ENCODE measurements at places on chromosomes 3 and 15.
A peak's percentile ranks its signal among the peaks of the same experiment; 100 is the strongest.

- no peak for DNase-seq
Measured at GRCh38 chr3:99481561-99481960, 156.8 kb upstream of the COL8A1 start.

DNA sequence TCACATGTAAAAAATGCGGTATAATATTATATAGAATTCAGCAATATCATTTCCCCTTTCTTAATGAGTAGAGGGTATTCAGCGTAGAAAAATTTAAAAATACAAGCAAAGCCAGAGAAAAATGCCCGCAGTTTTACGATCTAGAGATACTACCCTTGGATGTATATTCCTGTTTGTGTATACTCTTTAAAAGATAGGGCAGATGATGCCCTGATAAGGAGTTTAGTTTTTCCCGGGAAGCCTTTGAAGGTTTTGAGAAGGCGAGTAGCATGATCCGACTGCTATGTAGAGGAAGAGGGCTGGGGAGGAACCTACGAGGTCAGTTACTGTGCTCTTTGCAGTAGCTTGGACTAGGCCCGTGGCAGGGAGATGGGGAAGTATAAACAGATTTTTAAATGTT is 1.2 kb downstream of the YEATS2 start:
- DNase-seq, result no peak

DNA sequence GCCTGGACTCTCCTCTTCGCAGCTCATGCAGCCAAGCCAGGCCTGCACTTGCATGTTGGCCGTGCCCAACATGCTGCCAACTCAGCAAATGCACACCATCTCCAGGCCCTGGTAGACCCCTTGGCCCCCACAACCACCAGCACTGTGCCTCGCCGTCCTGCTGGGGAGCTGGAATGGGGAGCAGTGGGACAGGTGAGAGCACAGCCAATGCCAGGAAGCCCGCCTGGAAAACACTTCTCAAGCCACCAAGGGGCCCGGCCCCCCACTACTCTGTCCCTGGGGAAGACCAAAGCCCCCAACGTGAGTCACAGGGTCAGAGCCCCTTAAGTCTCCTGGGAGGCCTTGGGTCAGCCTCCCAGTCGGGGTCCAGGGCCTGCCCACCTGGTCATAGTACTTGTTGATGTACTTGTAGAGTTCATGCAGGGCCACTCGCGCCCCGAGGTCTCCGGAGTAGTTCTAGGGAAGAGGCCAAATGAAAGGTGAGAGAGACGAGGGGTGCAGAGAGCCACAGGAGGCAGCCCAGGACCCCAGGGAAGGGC is 24.5 kb downstream of the PLXNB1 start:
- DNase-seq, result no peak

DNA sequence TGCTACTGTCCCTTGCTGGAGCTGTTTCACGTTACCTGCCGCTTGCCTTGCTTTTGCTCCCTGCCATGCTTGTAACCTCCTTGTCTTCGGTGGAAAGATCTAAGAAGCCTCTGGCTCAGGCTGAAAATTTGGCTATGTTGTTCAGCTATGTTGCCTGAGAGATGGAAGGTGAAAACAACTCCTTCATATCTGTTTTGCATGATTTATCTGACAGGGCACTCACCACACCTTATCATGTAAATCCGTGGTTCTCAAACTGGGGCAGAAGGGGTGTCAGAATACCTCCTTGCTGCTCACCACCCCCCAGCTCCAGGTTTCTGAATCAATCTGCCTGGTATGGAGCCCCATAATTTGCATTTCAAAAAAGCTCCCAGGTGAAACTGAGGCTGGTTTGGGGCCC is 6.5 kb upstream of the CORO2B start:
- no peak for DNase-seq

- no peak for DNase-seq
Measured at GRCh38 chr15:24748812-24749439, 73.4 kb downstream of the NPAP1 start.

DNA sequence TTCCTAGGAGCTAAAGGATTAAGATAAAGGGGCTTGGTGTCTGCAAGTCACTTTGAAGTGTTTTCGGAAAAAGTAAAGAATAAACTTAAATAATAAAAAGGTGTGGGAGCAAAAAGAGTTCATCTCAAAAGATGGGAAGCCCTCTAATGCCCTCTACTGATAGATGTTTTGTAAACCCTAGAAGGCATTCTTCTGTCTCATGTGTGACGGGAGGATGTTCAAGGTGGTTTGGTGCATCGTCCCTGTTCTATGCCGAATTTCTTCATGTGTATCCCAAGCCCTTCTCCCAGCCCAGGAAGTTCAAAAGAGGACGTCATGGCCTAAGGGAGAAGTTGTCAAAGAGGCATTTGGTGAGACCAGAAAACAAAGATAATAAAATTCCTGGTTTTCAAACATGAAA is 37.2 kb downstream of the CCK start:
- DNase-seq, result no peak

GRCh38 chr3:69244039-69244438 is 121.6 kb upstream of the LMOD3 start:
- DNase-seq, result no peak

- DNase-seq, result no peak
Measured at GRCh38 chr15:79924379-79924778, 27.6 kb upstream of the MTHFS start.

GRCh38 chr3:13179181-13179580 is 106.0 kb upstream of the IQSEC1 start:
- no peak for DNase-seq

- DNase-seq, result no peak
Measured at GRCh38 chr15:92495446-92495845, 101.8 kb downstream of the ST8SIA2 start.

- DNase-seq, result no peak
Measured at GRCh38 chr15:81779181-81779580, 266.6 kb downstream of the MEX3B start.

- no peak for DNase-seq
Measured at GRCh38 chr15:62896380-62896866, 146.1 kb upstream of the TPM1 start.

DNA sequence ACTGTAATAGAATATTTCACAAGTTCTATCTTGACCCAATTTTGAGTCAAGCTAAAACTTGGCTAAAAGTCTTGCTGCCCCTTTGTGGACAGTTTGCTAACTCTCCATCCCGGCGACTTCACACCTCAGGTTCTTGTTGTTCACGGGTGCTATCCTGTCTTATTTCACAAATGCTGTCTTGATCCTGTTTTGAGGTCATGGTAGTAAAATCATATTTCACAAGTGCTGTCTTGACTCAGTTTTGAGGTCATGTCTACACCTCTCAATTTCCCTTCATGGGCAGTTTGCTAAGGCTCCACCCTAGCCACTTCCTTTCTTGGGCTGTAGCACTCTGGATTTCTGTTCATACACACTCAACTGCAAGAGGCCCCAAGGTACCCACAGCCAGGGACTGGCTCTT is 45.0 kb upstream of the GK5 start:
- DNase-seq, result no peak

GRCh38 chr15:41630616-41631217 is 29.5 kb upstream of the MGA start:
- DNase-seq, result no peak

DNA sequence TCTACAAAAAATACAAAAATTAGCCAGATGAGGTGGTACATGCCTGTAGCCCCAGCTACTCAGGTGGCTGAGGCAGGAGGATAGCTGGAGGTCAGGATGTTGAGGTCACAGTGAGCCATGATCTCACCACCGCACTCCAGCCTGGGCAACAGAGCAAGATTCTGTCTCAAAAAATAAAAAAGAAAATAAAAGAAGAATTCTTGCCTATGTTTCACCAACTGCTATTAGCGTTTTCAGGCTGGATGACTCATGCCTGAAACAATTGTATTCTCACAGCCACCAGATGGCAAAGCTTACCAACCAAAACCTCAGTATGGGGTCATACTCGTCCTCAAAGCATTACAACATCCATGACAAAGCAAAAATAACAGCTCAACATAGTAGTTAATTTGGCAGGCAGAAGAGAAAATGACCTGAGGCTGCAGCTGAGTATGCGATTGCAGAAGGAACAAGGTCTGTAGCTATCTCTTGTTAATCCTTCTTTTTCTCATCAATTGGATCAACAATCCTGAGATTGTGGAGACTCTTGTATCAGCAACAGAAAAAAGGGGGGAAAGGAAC is 52.2 kb downstream of the TP53BP1 start:
- peak; percentile 4 for DNase-seq

DNA sequence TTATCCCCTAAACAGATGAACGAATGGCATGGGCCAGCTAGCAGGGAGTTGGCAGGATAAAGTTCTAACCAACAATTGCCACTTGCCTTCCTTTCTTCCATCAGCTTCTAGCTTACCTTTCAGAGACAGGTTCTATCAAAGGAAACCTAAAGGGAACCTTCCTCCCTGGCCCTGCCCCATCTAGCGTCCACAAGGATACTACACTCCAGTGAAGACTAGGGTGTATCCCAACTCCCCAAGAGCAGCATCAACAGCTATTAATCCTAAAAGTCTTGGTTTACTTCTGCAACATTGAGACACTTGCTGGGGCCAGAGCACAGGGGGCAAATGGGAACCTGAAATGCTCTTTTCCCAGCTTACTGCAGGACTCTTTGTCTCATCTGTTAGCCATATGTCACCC is 37.0 kb upstream of the TMC3 start:
- no peak for DNase-seq

- DNase-seq, result no peak
Measured at GRCh38 chr3:89000886-89001285, 106.5 kb upstream of the EPHA3 start.

DNA sequence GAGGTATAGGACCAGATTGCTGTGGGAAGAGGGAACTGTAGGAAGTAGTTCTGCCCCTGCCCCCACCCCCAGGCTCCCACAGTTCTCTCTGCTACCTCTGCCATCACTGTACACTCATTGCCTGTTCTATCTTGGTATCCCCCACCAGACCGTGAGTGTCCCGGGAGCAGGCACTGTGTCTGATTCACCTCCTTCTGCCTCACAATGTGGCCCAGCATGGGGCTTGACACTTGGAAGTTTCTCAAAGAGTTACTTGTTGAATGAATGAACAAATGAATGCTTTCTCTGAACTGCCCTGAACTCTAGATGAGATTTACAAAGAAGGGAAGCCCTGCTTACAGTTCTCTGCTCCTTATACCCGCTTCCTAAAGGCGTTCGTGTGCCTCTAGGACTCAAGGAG is 27.1 kb upstream of the PIK3CB start:
- DNase-seq, result no peak

DNA sequence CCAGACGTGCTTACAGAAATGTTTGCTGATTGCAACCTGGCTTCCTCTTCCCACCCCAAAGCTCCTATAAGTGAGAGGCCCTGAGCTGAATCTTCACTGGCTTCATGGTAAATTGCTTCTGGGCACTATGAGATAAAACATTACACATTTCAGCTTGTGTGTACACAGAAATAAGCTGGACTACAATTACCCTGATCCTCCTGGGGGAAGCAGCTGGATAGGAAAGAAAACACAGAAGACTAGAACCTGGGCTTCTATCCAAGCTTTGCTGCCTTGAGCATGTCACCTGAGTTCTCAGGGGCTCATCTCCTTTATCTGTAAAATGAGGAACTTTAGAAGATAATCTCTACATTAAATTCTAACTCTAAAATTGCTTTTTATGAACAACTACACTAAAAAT is 40.3 kb downstream of the THBS1 start:
- DNase-seq, result no peak

DNA sequence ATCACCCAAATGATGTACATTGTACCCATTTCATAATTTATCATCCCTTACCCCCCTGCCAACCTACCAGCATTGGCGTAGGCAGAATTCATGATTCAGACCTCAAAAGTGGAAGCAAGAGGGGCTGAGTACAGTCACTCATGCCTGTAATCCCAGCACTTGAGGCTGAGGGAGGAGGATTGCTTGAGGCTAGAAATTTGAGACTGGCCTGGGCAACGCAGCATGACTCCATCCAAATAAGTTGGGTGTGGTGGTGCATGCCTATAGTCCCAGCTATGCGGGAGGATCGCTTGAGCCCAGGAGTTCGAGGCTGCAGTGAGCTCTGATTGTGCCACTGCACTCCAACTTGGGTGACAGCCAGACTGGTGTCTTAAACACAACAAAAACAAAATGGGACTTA is 10.4 kb downstream of the TTC14 start:
- DNase-seq, result no peak

DNA sequence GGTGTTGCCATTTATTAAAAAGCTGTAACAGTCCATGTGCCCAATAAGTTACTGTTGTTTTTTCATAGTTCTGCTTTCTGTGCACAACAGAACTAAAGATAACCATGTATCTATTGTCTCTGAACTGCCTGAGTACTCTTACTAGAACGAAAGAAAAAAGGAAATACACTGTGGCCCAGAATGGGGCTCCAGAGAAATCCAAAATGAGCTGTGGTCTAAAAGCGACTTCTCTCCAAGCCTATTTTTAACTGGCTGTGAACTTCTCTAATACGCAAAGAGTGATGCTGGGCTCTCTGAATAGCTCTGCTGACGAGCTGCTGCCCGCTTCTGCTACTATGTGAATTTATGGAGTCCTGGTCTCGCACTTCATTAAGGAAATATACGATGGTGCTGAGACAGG is 56.2 kb upstream of the LPP start:
- no peak for DNase-seq

DNA sequence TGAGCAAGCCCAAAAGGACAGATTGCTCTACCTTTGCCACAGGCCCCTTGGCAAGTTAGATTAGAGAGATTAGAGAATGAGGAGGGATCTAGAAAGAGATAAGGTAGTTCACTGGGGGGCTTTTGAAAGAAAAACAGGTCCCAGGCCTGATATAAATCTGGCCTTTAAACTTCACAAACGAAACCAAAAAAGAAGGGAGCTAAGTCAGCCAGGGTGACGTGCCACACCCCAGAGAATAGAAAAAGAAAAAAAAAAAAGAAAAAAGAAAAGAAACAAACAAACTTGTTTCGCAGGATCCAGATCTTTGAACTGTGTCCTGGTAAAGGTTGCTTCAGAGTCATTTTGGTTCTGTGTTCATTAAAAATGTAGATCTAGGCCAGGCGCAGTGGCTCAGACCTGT is 3.6 kb downstream of the KAT2B start:
- no peak for DNase-seq

DNA sequence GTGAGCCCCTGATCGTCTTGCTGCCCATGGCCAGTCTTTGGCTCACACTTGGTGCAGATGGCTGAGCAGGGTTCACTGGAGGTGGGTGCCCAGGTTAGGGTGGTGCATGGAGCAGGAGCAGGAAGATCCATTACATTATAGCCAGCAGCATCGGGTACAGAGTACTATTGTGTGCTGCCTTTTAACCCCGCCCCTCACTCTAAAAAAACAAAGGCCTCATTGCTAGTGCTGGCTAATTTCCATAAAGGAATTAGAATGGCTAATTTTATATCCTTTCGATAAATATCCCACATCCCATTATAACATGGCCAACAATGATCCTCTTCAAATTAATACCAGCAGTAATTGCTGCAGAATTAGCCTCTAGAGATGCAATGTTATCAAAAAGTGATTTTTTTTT is 45.8 kb upstream of the PPP4R2 start:
- no peak for DNase-seq

- no peak for DNase-seq
Measured at GRCh38 chr3:172634948-172635347, 75.9 kb downstream of the NCEH1 start.

DNA sequence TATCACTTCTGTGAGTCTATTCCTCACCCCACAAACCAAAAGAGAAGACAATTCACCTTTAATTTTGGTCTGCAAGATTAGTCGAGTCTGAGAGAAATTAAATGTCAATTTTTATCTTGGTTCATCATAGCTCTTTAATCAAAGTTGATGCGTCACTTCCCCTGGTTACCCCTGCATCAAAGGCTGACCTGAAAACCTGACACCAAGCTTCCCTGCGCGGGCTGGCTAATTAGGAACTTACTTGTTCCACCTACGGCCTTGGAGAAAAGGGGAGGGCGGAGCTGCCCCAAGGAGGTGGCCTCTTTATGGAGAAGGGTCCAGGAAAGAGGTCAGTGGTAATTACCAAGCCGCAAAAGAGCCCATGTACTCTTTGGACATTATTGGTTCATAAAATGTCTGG is 218.4 kb downstream of the ARRDC4 start:
- no peak for DNase-seq
